Fibroblast of the aortic adventitia (primary cell): ENCODE measurements at places on chromosomes 4 and X. TPM values are rescaled to one million over a fixed set of nuclear protein-coding genes. Genes with fewer than 3 reads are reported as not detected.

CPZ gene
- 7.0 and 24.9 TPM in 2 replicates for total RNA-seq

LRIT3 gene
- under 0.01 TPM in 1 of 2 replicates, not detected in the other for total RNA-seq

CACNA1F gene
- not detected in 2 replicates for total RNA-seq

TLR6 gene
- total RNA-seq = 2.2 and 5.0 TPM in 2 replicates

AMBN gene
- not detected in 2 replicates for total RNA-seq

- DNase-seq = no peak
These were observed 672 bp downstream of the TCEAL3 start for GRCh38 chrX:103608306-103608963.

- DNase-seq = peak; percentile 97
These were observed 80.9 kb downstream of the FAM114A1 start for GRCh38 chr4:38948551-38948950.

- no peak for DNase-seq
These were observed 147.6 kb downstream of the ATRX start for GRCh38 chrX:77638397-77638796.

GRCh38 chr4:15882675-15883086, 55.9 kb downstream of the FGFBP1 start:
- DNase-seq = peak; percentile 90

GRCh38 chr4:133347409-133347808, 198.3 kb downstream of the PCDH10 start:
- DNase-seq = no peak
